ENCODE measurements at places on chromosomes 16 and 17. TPM values are rescaled to one million over a fixed set of nuclear protein-coding genes. Genes with fewer than 3 reads are reported as not detected.
A peak's percentile ranks its signal among the peaks of the same experiment; 100 is the strongest.

GRCh38 chr17:76997981-76998531 lies 129.9 kb downstream of the MGAT5B start:
- no peak overlapping the region for H3K4me3 ChIP-seq
- DNase-seq, result peak; percentile 36
- H3K4me1 ChIP-seq, result no peaks in the 10 kb centered on the region
- H3K27me3 ChIP-seq, result no peaks in the 10 kb centered on the region
- no peaks in the 10 kb centered on the region for H3K36me3 ChIP-seq

DNA sequence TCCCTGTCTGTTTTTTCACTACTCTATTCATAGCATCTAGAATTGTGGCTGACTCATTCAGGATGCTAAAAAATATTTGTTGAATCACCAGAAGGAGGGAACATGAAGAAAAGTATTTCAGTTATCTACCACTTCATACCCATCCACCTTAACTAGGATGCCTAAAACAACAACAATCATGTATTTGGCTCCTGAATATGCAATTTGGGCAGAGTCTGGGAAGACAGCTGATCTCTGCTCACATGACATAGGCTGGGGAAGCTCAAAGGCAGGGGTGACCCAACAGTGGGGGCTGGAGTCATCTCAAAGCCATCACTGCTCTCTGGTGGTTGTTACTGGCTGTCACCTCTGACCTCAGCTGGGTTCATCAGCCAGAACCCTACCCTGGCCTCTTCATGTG lies 80.1 kb upstream of the RPL38 start:
- no peak overlapping the region for H3K4me3 ChIP-seq
- no peaks in the 10 kb centered on the region for H3K27me3 ChIP-seq
- no peaks in the 10 kb centered on the region for H3K4me1 ChIP-seq

GRCh38 chr17:77118251-77118928 lies 22.4 kb upstream of the SEC14L1 start:
- H3K4me1 ChIP-seq, result no peaks in the 10 kb centered on the region
- H3K27ac ChIP-seq, result no peak overlapping the region
- DNase-seq, result no peak
- no peak overlapping the region for H3K4me3 ChIP-seq

DNA sequence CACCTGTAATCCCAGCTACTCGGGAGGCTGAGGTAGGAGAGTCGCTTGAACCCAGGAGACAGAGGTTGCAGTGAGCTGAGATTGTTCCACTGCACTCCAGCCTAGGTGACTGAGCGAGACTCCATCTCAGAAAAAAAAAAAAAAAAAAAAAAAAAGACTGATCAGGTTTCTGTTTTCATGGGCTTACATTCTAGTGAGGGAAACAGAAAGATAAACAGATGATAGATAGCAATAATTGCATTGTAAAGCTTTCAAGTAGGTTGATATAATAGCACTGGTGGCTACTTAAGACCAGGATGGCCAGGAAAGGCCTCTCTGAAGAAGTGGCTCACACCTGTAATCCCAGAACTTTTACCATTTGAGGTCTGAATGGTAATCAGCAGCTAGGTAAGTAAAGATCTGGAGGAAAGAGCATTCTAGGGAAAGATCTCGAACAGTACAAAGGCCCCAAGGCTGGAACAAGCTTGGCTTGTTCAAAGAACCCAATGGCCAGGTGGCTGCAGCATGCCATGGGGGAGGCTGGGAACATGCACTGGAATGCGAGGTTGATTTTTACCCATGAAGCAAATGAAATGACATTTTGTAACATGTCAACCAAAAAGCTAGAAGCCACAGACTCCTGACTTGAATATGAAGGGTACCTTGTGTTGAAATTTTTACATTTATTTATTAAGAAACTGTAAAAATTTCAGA lies 108.3 kb upstream of the DHX40 start:
- no peak for DNase-seq
- no peak overlapping the region for H3K4me3 ChIP-seq
- no peaks in the 10 kb centered on the region for H3K36me3 ChIP-seq
- H3K27me3 ChIP-seq, result no peaks in the 10 kb centered on the region
- H3K4me1 ChIP-seq, result no peaks in the 10 kb centered on the region

DNA sequence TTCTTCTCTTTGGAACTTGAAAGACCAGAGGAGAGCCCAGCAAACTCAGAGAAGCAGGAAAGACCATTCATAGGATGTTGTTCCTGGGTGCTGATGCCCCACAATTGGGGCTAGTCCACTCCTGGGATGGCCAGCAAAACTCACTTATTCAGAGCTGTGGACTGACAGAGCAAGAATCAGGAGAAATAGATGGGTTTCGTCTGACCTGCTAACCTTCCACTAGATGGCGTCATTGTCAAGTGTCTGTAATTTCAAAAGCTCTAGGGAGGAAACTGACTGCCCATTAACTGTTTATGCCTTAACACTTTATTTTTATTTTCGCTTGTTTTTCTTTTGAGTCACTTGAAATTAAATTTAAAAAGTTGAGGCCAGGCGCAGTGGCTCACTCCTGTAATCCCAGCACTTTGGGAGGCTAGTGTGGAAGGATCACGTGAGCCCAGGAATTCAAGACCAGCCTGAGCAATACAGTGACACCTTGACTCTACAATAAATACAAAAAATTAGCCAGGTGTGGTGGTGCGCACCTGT lies 28.7 kb upstream of the MILR1 start:
- no peaks in the 10 kb centered on the region for H3K36me3 ChIP-seq
- no peak overlapping the region for H3K27ac ChIP-seq
- no peaks in the 10 kb centered on the region for H3K4me1 ChIP-seq
- no peak for DNase-seq
- no peak overlapping the region for H3K4me3 ChIP-seq

GRCh38 chr17:67829331-67829730 lies 4.0 kb downstream of the BPTF start:
- H3K4me1 ChIP-seq, result peaks cover 17% of the 10 kb centered on the region
- no peaks in the 10 kb centered on the region for H3K27me3 ChIP-seq
- no peak overlapping the region for H3K27ac ChIP-seq
- DNase-seq, result peak; percentile 33
- no peaks in the 10 kb centered on the region for H3K36me3 ChIP-seq

DNA sequence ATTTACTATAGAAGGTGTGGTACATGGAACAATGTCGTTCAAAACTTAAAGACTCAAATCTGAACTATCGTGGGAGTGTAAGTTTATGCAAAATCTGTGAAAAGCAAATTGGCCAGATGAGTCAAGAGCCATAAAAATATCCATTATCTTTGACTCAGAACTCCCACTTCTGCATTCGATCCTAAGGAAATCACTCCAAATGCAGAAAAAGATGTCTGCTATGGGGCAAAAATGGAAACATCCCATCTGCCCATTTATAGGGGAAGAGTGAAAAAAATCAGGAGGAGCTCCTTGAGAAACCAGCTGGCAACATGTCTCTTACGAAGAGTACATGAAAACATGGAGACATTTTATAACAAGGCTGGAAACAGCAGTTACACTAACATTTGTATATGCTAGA lies 43.6 kb upstream of the CCDC182 start:
- no peak for DNase-seq
- H3K4me1 ChIP-seq, result peaks cover under 1% of the 10 kb centered on the region
- H3K36me3 ChIP-seq, result no peaks in the 10 kb centered on the region
- no peak overlapping the region for H3K4me3 ChIP-seq

- no peaks in the 10 kb centered on the region for H3K36me3 ChIP-seq
- no peak for DNase-seq
- H3K4me1 ChIP-seq, result no peaks in the 10 kb centered on the region
These were observed 496.5 kb upstream of the CDH11 start for GRCh38 chr16:65618333-65618732.

DNA sequence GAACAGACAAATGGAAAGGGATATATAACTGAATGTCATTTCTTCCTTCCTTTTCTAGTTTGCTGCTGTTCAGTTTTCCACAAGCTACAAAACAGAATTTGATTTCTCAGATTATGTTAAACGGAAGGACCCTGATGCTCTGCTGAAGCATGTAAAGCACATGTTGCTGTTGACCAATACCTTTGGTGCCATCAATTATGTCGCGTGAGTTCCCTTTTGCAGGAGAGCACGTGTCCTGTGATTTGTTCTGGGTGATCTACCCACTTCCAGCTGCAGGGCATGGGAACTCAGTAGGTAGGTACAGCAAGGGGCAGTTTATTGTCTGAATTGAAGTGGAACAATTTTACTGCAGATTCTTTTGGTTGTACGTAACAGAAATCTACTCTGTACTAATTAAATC lies 8.8 kb downstream of the ITGAL start:
- no peak overlapping the region for H3K27ac ChIP-seq
- no peak for DNase-seq
- H3K36me3 ChIP-seq, result no peaks in the 10 kb centered on the region
- no peaks in the 10 kb centered on the region for H3K4me1 ChIP-seq
- H3K27me3 ChIP-seq, result no peaks in the 10 kb centered on the region

AGRP gene
- not detected for total RNA-seq

HOXB3 gene
- 89.3 TPM for total RNA-seq

SRP68 gene
- 33.1 TPM for total RNA-seq

MGAT5B gene
- total RNA-seq, result 6.6 TPM

Measured in Peyer's patch (tissue), 4 donors.